ENCODE measurements at places on chromosomes 1 and 21.

DNA sequence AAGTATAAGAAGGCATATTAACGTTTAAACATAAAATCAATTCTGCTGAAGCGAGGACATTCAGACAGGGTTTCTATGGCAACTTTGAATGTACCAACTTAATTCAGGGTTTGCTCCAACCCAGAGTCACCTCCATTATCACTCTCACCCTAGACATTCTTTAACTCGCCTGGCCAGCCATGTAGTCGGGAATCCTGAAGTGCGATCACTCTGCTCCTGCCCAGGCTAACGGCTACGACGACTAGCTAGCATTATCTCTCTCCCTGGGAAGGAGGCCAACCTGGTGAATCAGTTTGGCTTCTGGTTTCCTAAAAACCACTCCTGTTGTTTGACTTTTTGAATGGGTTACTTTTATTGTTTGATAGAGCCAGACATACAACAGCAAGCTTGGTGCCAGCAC lies 38.9 kb upstream of the ZBTB18 start:
- DNase-seq: no peak

GRCh38 chr1:180366371-180367068 lies 135.9 kb downstream of the ACBD6 start:
- DNase-seq: no peak

GRCh38 chr1:86699186-86699585 lies 5.2 kb upstream of the SH3GLB1 start:
- no peak for DNase-seq

DNA sequence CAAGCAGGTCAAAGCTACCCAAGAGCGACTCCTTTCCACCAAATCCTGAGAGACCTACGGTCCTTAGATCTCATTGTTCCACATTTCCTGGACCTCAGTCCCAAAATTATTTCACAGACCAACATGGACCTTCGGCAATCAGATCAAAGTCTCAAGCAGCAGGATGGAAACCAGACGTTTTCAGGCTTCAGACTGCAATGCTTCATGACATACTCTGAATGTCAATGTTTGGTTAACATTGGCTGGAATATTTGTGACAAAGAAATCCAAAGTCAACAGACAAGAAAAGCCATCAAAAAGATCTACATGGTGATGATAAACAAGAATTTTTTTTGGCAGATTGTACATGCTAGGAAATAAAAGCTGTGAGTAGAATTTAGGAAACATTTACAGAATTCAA lies 1057.3 kb downstream of the ADGRL2 start:
- DNase-seq: no peak

DNA sequence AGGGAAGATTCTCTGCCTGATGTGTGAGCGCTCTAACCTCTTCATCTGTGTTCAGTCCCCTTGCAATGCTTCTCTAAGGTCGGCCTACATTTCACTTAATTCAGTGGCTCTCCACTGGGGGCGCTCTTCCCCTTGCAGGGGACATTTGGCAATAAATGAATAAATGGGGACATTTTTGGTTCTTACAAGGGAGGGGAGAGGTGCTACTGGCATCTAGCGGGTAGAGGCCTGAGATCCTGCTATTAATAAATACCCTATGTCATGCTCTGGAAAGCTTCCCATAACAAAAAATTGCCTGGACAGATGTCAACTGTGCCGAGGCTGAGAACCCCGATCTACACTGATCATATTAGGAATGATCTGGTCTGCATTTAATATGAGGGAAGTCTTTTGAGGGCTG lies 25.9 kb upstream of the DNAJC11 start:
- DNase-seq: peak; percentile 59

DNA sequence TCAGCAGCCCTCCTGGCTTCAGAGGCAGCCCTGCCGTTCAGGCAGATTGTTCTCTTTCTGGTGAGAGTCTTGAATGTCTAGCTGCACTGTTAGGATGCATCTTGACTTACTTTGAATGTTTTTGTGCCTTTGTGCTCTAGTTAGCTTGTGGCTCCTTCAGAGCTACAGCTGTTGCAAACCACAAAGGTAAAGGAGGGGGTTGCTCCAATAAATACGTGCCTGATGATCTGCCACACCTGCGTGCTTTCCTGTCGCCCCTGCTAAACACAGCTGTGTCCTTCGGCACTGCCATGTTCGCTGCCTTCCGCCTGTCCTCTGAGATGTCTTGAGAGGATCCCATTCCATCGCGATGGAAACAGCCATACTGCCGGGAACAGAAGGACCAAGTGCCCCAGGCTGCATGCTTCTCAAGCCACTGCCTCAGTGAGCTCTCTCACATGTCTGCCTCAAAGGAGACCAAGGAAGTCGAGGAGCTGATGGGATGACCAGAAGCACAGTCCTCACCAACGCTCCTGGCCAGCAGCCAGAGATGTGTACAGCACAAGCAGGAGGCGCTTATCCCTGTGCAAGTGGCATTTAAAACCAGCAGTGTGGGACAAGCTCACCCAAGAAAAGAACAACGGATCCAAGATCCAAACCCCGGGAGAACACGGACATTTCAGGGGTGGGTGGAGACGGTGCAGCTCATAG lies 12.0 kb upstream of the SMIM12 start:
- DNase-seq: peak; percentile 4

DNA sequence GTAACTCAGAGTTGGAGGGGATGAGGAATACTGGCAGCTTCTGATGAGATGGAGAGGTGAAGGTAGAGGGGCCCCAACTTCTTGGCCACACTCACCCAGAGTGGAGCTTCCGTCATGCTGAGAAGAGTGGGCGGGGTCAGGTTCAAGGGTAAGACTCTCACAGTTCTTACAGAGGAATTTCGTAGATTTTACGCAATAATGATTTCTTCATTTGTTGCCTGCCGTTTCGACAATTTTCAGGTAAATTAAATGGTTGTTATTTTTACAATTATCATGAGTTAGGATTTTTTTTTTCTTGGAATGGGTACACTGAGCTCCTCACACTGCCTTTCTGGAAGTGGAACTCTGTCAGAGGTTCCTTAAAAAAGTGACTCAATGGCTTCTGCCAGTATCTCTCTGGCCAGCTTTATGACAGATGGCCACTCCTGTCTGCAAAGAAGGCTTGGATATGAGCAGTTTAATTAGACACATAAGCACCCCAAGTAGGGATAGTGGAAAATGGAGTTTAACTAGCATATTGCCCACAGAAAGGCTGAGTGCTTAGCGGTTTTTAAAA lies 13.8 kb upstream of the NLRP3 start:
- no peak for DNase-seq

DNA sequence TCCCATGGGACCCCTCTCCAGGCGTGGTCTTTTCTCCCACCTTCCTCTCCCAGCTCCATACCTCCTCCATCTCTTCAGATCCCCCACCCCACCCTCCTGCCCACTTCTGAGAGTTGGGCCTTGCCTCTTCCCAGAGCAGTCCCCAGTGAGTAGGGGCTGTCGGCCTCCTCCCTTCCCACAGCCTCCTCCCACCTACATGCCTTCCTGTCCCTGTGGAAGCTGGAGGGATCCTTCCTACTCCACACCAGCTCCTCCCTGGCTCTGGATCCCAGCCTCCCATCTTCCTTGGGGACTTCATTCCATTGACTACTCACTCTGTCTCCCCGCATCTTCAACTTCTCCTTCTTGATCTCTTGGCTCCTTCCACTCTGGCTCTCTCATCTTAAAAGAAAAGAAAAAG lies 24.9 kb downstream of the KCNQ4 start:
- DNase-seq: no peak

DNA sequence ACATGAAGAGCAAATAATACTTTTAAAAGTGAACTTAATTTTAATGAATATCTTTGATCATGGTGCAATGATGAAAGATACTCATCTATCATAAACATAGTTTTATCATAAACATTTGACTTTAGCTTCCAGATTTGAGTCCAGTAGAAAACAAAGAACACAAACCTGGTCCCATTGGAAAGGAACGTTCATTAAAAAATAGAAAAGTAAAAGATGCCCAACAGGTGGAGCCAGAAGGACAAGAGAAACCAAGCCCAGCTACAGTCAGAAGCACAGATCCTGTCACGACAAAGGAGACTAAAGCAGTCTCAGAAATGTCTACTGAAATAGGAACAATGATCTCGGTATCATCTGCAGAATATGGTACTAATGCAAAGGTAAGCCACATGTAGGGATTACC lies 55.6 kb upstream of the MYOCOS start:
- no peak for DNase-seq

GRCh38 chr1:234040446-234041317 lies 136.2 kb downstream of the SLC35F3 start:
- DNase-seq: no peak

- peak; percentile 61 for DNase-seq
These were observed 55.9 kb upstream of the RCC1 start for GRCh38 chr1:28449904-28450303.

GRCh38 chr1:151512326-151512725 lies 1.1 kb downstream of the CGN start:
- DNase-seq: no peak

- no peak for DNase-seq
These were observed at the start of gene PLEKHG5 for GRCh38 chr1:6491480-6491962. PLEKHG5 (minus strand) TSS chr1:6491667; CDS start chr1:6477571, 14,096 bp downstream.

DNA sequence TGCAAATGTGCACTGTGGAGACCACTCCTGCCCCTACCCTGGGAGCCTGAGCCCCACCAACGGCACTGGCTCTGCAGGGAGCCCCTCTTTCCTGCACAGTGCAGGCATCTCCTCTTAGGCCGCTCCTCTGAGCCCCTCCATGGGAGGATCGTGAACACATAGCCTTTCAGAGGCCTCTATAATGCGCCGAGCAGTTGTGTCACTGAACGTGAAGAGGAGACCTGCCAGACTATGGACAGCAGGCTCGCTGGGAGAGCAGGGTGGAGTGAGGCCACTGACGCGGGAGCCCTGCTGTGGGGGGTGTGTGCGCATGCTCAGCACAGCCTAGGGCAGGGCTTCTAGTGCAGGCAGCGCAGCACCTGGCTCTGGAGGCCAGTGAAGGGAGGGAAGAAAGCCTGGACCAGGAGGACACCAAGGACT lies 151.3 kb upstream of the COL6A1 start:
- no peak for DNase-seq

GRCh38 chr1:208728815-208729214 lies 484.6 kb upstream of the PLXNA2 start:
- no peak for DNase-seq

DNA sequence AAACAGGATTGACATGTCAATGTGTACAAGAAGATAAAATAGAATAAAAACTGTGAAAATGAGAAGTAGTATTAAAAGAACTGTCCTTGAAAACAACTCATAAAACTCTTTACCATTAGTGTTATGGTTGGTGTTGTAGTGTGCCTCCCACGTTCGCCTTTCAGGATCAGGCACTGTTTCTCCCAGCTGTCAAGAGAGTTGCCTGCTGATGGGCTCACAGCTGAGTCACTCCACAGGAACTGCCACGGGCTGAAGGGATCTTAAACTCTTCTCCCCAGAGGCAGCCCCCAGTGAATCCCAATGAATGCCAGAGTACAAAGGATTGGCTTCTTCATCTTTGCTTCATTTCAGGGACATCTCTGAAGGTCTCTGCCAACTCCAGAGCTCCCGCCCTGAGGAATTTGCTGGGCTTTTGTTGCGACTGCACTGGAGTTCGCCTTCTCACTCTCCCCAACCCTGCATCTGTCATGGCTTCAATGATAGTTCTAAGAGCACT lies 119.6 kb downstream of the ADGRL2 start:
- no peak for DNase-seq

GRCh38 chr1:4079815-4080214 lies 179.7 kb upstream of the C1orf174 start:
- DNase-seq: no peak

DNA sequence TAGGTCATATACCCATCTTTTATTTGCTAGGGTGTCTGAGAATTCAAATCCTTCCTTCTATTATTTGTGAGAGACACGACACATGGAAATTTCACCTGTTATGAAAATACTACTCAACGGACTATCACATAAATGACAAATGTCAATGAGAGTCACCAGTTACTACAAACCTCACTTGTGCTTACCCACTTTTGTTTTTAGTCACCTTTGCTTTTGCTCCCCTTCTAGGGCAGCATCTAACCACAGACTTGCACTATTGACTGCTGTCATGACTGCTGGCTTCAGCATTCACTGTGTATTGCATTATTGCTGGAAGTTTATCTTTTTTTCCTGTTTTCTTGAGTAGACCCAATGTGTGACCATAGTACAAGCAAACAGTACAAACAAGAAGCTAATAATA lies 1048.0 kb downstream of the PLA2G4A start:
- DNase-seq: no peak

DNA sequence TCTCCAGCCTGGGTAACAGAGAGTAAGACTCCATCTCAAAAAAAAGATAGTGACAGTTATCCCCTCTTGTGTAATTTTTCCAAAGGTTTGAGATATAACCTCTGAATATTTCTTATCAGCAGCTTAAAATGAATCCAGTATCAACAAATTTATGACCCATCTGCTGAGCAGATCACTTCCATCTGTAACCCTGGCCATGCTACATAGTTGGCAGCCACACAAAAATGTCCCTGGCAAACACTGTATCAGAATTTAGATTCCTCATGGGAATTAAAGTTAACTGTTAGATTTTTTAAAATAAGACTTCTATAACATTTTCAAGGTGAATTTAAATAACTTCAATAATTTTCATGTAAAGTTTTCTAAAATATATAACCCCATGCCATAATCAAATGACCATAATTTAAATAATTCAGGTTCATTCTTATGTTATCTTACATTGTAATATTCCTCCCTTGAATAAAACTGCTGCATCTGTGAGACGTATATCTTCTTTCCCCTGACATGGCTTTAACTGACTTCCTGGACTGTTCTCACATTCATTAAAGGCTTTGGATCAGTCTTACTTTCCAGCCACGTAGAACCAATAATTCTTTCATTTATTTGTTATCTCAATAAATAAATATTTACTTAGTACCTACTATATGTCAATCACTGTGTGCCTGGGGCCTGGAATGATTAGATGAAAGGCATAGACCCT lies 5.3 kb upstream of the PRPF38B start:
- no peak for DNase-seq

DNA sequence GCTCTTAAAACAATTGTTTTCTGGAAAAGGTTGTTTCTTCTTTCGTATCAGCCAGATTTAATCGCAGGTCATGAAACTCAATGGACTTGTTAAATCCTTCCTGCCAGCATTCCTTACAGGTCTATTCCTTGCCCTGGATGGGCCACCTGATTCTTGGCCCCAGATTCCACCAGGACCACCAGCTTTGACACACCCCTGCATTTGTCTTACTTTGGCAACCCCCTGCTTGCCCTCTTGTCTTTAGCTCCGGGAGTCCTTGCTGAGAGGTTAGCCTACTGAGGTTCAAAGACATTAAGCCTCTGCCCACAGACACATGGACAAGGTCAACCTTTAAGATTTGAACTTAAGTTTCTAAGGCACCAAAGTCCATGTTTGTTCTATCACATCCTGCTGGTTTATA lies 27.1 kb upstream of the DAB1 start:
- no peak for DNase-seq

GRCh38 chr1:62590255-62590969 lies 6.9 kb upstream of the ANGPTL3 start:
- DNase-seq: no peak
